ENCODE measurements at places on chromosomes 5 and 9.

DNA sequence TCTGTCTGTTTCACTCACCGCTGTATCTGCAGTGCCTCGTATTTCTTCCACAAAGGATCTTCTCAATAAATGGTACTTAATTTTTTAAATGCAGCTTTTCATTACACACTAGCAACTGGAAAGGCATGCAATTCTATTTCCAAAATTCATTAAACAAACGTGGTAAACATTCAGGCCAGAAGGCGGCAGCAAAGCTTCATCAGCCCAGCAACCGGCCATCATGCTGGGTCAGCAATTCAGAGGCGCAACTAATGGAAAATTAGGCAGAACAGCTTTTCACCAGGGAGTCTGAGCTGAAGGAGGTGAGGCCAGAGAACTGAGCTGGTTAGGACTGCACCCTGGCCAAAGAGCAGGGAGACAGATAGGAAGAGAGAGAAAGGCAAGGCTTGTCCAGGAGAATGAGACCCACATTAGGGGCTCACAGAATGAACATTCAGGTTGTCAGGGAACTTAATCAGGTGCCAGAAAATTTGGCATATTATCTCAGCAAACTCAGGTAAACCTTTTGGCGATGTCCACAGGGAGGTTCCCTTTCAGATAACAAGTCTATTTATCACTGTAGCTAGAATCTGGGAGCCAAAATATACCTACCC is 17.7 kb upstream of the RNF180 start:
- no peak for DNase-seq

DNA sequence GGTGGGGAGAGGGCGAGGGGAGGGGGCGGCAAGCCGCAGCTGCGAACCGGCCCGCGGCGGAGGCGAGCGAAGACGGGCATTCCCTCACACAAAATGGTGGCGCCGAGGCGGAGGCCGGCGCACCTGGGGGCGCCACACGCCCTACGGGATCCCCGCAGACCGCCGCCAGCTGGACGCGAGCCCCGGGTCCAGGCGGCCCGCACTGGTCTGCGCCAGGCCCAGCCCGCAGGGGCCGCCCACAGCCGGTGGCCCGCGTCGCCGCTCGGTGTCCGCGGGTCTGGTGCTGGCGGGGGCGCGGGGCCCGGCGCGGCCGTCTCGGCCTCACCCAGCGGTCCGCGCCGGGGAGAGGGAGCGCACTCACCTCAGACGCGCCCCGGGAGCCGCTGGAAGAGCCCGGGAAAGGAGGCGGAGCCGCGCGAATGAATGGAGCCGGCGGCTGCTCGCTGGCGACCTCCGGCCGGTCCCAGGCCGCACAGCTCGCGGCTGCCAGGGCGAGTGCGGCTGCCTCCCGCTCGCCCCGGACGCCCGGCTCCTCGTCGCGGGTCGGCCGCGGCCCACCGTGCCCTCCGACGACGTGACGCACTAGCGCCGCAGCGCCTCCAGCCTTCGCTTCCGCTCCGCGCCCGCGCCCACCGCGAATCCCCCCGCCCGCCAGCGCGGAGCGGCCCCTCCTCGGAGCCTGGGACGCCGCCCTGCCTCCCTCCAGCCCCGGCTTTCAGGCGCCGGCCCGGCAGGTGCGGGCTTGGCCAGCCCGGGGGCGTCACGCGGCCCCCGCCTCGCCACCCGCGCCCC is at the start of gene FAM169A:
Gene FAM169A (minus strand): TSS at position 584 of the 792 bp plus-strand sequence. CDS start 24,711 bp downstream, outside the sequence.
- no peak for DNase-seq

GRCh38 chr9:79220251-79220650 is 351.5 kb upstream of the TLE4 start:
- no peak for DNase-seq

DNA sequence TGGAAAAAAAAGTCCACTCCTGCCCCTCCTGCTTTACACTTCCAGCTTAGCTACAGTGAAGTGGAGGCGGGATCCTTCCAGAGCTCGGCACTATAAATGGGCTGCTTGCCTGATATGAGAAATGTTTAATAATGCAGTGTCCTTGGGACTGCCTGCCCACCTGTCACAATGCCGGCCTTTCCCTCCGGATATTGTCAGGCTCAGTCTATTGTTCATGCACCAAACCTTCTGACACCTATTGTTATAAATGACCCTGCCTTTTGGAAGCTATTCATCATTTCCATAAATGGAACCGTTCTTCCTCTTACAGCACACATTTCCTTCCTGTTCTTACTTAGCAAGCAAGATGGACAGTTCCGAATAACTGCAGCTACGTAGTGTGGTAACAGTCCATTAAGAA is 146.3 kb downstream of the DMAC1 start:
- no peak for DNase-seq

GRCh38 chr5:158691631-158692255 is 408.0 kb downstream of the EBF1 start:
- no peak for DNase-seq

- DNase-seq = no peak
These were observed 91.7 kb downstream of the CD180 start for GRCh38 chr5:67104859-67105258.

GRCh38 chr9:73869264-73869663 is 627.9 kb upstream of the RORB start:
- no peak for DNase-seq
